Cardiac muscle cell (in vitro differentiated cells and primary cell): ENCODE measurements at places on chromosomes 7 and 10. TPM values are rescaled to one million over a fixed set of nuclear protein-coding genes. Genes with fewer than 3 reads are reported as not detected.
A peak's percentile ranks its signal among the peaks of the same experiment; 100 is the strongest.

DNA sequence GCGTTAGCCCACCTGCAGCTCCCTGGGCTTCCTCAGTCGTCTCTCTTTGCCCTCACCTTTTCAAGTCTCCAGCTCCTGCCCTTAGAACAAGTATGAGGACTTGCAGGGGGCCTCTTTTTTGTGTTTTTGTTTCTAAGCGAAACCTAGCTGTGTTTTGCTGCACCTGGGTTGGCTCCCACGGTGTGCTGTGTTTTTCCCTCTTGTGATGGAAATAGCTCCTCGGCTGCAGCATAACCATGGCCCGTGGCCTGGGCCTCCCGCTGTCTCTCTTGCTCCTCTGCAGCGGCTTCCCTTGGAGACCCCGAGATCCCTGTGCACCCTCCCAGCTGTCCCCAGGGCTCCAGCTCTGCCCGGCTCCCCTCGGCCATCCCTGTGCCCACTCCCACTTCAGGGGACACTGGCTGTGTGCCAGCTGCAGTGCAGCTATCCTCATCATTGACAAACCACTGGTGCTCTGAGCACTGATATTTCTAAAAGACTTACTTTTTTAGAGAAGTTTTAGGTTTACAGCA is 75.6 kb upstream of the TCERG1L start:
- H3K27me3 ChIP-seq: peaks cover 29% of the 10 kb centered on the region
- no peak for DNase-seq
- no peaks in the 10 kb centered on the region for H3K36me3 ChIP-seq
- no peaks in the 10 kb centered on the region for H3K4me1 ChIP-seq

- peaks cover 20% of the 10 kb centered on the region for H3K27me3 ChIP-seq
- no peaks in the 10 kb centered on the region for H3K4me1 ChIP-seq
- no peak overlapping the region for H3K4me3 ChIP-seq
- no peak overlapping the region for H3K27ac ChIP-seq
Measured at GRCh38 chr10:6755781-6756460, 175.8 kb upstream of the PRKCQ start.

- no peaks in the 10 kb centered on the region for H3K4me1 ChIP-seq
- no peak overlapping the region for H3K4me3 ChIP-seq
- no peak overlapping the region for H3K27ac ChIP-seq
- H3K36me3 ChIP-seq: no peaks in the 10 kb centered on the region
- H3K27me3 ChIP-seq: no peaks in the 10 kb centered on the region
Measured at GRCh38 chr10:131226446-131227162, 84.9 kb downstream of the TCERG1L start.

- no peak overlapping the region for H3K27ac ChIP-seq
- no peaks in the 10 kb centered on the region for H3K36me3 ChIP-seq
- no peak for DNase-seq
- peaks cover 15% of the 10 kb centered on the region for H3K4me1 ChIP-seq
Measured at GRCh38 chr10:33612551-33612950, 278.1 kb upstream of the NRP1 start.

DNA sequence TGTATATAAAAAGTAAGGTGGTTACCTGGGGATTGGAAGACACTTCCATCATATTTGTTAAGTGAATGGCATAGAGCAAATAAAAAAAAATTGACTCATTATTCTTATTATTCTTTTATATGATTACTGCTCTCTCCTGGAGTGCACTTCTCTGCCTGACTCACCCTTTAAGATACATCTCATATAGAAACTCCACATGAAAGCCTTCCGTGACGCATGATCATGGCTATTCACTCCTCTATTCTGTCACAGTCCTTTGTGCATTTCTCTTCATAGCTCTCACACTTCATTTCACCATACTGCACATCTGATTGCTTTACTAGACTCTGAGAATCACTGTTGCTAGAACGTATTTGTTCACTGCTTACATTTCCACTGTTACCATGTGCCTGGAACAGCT is 597.3 kb downstream of the CNTNAP2 start:
- H3K27me3 ChIP-seq: no peaks in the 10 kb centered on the region
- no peak for DNase-seq
- H3K4me1 ChIP-seq: no peaks in the 10 kb centered on the region
- no peaks in the 10 kb centered on the region for H3K36me3 ChIP-seq
- no peak overlapping the region for H3K27ac ChIP-seq

DNA sequence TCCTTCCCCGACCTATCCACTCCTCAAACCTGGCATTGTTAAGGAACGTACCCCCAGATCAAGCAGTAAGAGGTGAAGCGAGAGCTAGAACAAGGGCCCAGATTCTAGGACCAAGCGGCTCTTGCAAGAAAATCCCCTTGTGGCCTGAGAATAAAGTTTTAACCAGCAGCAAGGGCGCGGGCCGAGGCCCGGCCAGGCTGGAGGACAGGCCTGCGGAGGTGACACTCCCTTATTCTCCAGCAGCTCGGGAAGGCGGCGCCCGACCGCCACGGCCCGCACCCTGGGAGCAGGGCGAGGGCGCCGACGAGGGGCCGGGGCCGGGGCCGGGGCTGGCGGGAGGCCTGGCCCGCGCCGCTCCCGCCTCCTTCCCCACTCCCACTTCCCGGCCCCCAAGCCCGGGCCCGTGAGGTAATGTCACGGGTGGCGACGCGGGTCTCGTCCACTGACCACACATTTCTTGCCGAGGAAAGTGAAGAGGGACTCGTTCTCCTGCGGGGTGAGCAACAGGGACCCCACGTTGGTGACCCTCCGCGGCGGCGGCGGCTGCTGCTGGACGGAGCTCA is 551 bp downstream of the WASL start:
- peaks cover 61% of the 10 kb centered on the region for H3K4me1 ChIP-seq
- peak overlapping the region; percentile 93 for H3K4me3 ChIP-seq
- H3K27me3 ChIP-seq: no peaks in the 10 kb centered on the region

- H3K4me3 ChIP-seq: no peak overlapping the region
- H3K27ac ChIP-seq: no peak overlapping the region
- H3K36me3 ChIP-seq: no peaks in the 10 kb centered on the region
- no peak for DNase-seq
- no peaks in the 10 kb centered on the region for H3K27me3 ChIP-seq
Measured at GRCh38 chr10:78904196-78904595, 164.6 kb upstream of the ZMIZ1 start.

GRCh38 chr7:105133358-105133757 is 119.4 kb downstream of the KMT2E start:
- no peak overlapping the region for H3K27ac ChIP-seq
- no peaks in the 10 kb centered on the region for H3K36me3 ChIP-seq
- H3K4me3 ChIP-seq: no peak overlapping the region
- H3K4me1 ChIP-seq: peaks cover 16% of the 10 kb centered on the region
- no peaks in the 10 kb centered on the region for H3K27me3 ChIP-seq

GRCh38 chr7:1674161-1675035 is 4.3 kb downstream of the ELFN1 start:
- peaks cover 11% of the 10 kb centered on the region for H3K4me1 ChIP-seq

DNA sequence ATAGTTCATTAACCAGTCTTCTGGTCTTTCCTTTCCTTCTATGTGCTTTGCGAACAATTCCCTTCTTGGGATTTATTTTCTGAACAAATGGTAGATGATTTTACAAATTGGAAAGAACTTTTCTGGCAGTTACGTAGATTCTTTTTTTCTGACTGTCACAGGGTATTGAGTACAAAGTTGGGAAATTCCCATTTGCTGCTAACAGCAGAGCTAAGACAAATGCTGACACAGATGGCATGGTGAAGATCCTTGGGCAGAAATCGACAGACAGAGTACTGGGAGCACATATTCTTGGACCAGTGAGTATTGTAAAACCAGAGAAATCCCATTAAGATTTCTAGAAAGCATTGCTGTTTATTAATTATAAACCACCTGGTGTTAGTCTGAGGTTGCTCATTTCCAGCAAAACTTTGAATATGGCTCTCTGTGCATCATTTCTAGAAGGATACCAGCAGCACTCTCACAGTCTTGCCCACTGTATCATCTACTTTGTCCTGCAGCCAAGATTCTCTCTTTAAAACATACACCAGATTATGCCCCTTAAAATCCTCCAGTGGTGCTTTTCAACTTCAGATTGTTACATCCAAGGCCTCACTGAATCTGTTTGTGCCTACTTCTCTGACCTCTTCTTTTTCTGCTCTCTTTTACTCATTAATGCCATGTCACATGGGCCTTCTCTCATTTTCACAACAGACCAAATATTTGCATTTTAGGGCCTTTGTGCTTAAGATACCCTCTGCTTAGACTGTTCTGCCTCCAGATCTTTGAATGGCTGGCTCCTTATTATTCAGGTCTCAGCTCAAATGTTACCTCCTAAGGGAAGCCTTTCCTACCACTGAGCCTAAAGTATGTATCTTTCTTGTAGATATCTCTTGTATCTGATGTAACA is 27.0 kb downstream of the DLD start:
- H3K4me1 ChIP-seq: no peaks in the 10 kb centered on the region
- no peaks in the 10 kb centered on the region for H3K27me3 ChIP-seq
- H3K36me3 ChIP-seq: peaks cover 49% of the 10 kb centered on the region
- no peak for DNase-seq

Gene AKAP9
- 19.1 and 41.4 TPM in 2 replicates for total RNA-seq

Gene LRRD1
- total RNA-seq: 0.51 and 0.60 TPM in 2 replicates
